Dermis microvascular lymphatic vessel endothelial cell (primary cell): ENCODE measurements at places on chromosomes 11 and 22. TPM values are rescaled to one million over a fixed set of nuclear protein-coding genes. Genes with fewer than 3 reads are reported as not detected.

The MMP8 gene
- total RNA-seq = not detected in 2 replicates

The IGLL5 gene
- not detected in 2 replicates for total RNA-seq

The SEPTIN3 gene
- under 0.01 TPM in 2 replicates for total RNA-seq

The UPK3A gene
- total RNA-seq = not detected in 2 replicates

The KRTAP5-9 gene
- not detected in 2 replicates for total RNA-seq

The BDNF gene
- under 0.01 and 0.13 TPM in 2 replicates for total RNA-seq

The OR4A15 gene
- total RNA-seq = not detected in 2 replicates

The CELSR1 gene
- 18.6 and 52.2 TPM in 2 replicates for total RNA-seq

The MUC2 gene
- not detected in 2 replicates for total RNA-seq

The OR52I1 gene
- total RNA-seq = not detected in 2 replicates

The CADM1 gene
- 0.51 and 0.77 TPM in 2 replicates for total RNA-seq

The VSIG10L2 gene
- not detected in 2 replicates for total RNA-seq

The PNPLA3 gene
- 0.76 and 0.90 TPM in 2 replicates for total RNA-seq

The PHF21A gene
- total RNA-seq = 6.7 TPM in 2 replicates

The DEUP1 gene
- total RNA-seq = not detected in 2 replicates

The GRM5 gene
- under 0.01 TPM in 2 replicates for total RNA-seq

The NLRP10 gene
- under 0.01 TPM in 1 of 2 replicates, not detected in the other for total RNA-seq

The IGF2 gene
- total RNA-seq = 1.9 and 22.0 TPM in 2 replicates
